T-helper 17 cell (primary cell): ENCODE measurements at places on chromosomes 1 and 21. TPM values are rescaled to one million over a fixed set of nuclear protein-coding genes. Genes with fewer than 3 reads are reported as not detected.

The RALGPS2 gene
- 6.8 TPM for total RNA-seq

DNA sequence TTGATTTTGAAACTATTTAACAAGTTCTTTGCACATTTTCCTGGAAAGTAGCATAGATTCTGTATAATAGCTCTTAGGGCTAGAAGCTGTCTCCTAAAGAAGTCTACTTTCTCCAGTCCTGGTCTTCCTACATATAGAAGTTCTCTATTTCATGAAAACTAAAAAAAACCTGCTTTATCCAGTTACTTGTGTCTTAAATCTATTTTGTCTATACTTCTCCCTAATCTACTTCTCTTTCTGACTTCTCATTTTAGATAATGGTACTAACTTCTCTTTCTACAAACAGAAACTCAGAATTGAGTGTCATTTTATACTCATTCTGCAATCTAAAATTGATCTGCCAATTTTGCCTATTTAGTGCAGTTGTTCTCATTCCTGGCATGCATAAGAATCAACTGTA lies 28.7 kb downstream of the PDE4B start:
- DNase-seq = no peak

DNA sequence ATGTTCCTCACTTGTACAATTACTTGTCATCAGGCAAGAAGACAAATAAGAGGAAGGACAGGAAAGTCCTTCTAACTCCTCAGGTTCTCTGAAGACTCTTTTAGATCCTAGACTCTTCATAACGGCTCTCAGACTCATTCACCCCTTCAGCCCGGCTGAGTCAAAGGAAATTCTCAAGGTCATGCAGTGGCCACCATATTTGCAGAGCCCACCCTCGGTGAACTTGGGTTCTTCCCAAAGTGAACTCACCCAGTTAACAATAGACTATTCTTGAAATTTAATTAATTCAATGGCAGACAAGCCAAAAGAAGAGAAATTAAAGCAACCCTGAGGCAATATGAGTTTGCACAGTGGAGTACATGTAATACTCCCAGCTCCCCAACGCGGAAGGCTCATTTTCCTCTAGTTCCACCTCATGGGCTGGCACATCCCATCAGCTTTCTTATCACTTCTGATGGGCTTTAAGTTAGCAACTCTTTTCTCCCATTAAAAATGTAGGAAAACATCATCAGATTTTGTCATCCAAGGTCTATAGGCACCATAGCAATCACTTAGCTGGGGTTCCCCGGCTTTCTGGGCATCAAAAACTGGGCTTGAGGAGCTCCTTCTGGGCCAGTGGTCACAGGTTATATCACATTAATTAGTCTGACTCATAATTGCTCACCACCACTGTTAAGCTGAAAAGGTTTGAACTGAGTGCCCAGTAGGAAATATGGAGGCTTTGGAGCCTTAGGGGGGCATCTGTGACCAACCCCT lies 27.8 kb upstream of the TIAM1 start:
- no peak for DNase-seq

The MLLT11 gene
- 5.0 TPM for total RNA-seq

DNA sequence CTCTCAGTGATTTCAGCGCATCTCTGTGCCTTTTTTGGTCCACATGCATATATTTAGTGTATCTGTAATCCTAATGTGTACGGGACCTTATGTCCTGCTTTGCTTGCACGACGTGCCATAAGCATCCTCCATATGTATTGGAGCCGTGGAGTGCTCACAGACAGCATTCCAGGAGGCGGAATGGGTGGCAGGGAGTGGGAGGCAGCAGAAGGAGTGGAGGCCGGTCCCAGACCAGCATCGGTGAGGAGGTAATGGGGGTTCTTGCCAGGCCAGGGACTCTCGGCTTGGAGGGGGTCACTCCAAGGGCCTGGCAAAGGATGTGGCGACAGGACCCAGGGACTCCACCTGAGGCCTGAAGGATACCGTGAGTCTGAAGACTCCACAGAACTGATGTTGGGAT lies 185.0 kb downstream of the CAMTA1 start:
- no peak for DNase-seq

DNA sequence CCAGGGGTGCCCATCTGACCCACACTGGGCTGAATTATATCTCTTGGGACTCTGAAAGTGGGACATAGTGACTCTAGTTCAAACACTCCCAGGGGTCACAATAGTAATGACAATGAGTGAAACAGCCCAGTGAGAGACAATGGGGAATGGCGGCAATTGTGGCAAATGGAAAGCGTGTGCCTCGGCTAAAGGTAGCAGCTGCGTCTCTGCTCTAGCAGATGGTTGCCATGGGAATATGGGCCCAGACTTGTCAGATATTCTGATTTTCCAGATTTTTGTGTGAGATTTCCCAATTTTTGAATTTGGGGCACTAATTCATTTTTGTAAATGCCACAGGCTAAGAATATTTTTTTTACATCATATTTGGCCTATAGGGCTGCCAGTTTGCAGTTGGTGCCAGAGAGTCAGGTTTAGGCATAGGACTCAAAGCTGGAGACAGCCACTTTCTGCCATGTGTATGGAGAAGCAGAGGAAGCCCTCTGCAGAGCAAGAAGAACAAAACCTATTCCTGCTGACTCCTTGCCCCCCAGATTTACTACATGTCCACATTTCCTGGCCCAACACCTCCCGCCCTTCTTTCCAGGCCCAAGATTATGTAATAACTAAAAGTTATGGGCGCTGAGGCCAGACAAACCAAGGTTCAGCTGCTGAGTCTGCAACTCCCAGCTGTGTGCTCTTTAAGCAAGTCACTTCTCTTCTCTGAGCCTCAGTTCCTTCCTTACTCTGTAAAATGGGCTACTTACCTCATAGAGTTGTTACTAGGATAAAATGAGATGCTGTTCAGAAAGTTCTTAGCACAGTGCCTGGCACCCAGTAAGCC lies 21.6 kb upstream of the PTP4A2 start:
- no peak for DNase-seq

DNA sequence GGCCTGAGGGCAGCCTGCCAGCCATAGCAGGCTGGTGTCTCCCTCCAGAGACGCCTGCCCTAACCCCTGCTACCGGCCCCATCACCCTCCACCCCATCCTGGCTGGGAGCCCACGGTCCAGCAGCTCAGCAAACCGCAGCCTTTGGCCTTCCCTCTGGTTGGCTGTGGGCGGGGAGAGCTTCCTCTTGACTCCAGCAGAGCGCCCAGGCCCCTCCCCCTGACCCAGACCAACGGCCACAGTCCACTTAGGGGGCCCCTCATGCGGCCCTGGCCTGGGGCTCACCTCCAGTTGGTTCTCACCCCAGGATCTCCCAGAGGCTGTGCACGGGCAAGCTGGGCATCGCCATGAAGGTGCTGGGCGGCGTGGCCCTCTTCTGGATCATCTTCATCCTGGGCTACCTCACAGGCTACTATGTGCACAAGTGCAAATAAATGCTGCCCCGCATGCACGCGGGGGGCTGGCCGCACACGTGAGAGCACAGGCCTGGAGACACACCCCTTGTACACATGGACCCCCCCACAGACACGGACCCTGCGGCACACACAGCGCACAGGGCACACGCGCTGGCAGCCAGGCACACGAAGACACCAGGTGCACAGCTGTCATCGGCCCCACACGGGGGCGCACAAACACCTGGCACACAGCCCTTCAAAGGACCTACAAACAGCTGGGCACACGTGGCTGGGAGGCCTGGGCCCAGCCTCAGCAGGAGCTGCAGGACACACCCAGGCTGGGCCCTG lies 3.1 kb downstream of the SMIM1 start:
- DNase-seq = peak; percentile 28

DNA sequence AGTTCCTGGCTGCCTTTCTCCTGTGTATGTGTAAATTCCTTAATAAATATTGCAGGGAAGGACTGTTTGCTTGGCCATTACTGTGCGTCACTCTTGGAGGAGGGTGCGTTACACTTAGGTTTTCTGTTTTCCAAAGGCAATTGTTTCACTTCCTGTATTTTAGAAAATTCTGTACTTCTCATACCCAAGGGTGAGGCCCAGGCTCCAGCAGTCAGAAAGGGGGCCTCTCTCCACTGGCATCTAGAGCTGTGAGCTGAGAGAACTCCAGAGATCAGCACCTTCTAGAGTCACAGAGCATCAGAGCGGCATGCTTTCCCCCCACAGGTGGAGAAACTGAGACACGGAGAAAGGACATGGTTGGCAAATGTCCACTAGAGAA lies 27.0 kb upstream of the ZFP69B start:
- DNase-seq = no peak

- DNase-seq = no peak
Observed at GRCh38 chr1:3776231-3776961, 3.8 kb downstream of the SMIM1 start.

GRCh38 chr1:170562646-170563338 lies 30.8 kb downstream of the GORAB start:
- no peak for DNase-seq

- DNase-seq = no peak
Observed at GRCh38 chr1:208291923-208292711, 47.9 kb upstream of the PLXNA2 start.

DNA sequence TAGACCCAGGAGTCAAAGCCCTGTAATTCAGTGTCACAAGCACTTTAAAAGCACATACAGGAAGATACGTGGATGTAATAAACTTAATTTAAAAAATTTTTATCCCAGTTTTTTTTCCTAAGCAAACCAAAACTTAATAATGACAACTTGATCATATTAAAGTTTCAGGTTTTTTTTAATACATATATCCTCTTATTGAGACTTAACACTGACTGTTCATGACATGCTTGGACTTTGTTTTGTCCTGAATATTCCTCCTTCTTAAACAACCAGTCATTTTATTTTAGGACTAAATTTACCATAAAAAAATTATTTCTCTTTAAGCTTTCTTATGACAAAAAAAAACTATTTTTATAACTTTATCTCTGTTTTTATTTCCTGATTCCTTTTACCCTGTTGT lies 64.1 kb downstream of the WDR4 start:
- DNase-seq = no peak

- no peak for DNase-seq
Observed at GRCh38 chr21:36454093-36454531, 25.8 kb downstream of the CLDN14 start.

- no peak for DNase-seq
Observed at GRCh38 chr1:84386716-84387479, 11.4 kb upstream of the DNASE2B start.
